Activated CD4-positive, alpha-beta T cell treated with anti-CD3 and anti-CD28 coated beads, Interleukin-2, amount 10 ng/mL, durations not matched to agents 7 days and 5 days (primary cell): ENCODE measurements at places on chromosomes 2 and 18.

DNA sequence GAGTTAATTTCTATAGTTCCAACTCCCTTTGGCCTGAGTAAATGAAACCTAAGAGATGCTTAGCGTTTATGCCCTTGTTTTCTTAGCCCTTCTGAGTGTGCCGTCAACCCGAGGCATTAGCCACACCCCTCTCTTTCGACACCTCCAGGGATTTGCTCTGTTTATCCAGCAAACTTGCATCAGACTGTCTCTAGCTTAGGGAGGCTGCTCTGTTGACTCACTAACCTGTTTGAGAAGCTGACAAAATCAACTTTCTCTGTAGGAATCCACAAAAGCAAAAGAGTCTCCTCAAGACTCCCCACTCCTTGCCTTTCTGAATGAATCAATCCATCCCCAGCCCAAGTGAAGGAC, 317.6 kb downstream of the TNS1 start:
- DNase-seq, result no peak

DNA sequence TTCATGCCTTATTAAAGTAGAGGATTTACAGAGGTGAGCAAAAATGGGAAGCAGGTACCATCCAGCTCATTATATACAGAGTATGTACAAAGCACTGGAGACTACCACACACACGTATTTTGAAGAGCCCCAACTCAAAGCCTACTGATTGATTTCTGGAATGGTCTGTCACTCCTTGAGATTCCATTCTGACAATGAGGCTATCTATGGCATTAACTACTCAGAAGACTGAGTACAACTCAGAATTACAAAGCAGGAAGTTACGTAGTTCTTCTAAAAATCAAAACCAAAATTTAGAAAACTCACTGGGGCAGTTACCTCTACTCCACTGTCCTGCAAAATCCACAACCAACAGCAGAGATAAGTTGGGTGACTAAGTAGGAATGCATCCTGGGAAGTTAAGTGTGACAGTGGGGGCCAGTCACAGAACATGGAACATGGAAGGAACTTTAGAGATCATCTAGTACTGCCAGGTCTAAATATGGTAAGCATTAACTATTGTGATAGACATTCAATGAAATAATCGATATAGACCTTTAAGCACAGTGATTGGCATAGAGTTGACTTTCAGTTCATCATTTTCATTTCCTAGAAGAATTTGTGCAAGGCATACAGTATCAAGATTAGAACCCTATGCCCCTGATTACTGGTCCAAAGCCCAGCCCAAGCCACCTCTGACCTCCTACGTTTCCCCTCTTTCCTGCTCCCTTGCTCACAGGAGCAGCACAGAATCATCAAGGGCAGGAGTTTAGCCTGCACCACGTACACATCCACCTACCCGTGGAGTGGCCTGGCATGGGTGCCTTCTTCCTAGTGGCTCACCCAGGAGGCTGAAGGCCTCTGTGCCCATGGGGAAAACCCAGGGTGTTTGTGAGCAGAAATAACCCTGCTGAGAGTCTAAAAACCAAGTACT, 80.1 kb upstream of the FOSL2 start:
- no peak for DNase-seq

GRCh38 chr2:21947046-21947445, 823.3 kb downstream of the TDRD15 start:
- no peak for DNase-seq

DNA sequence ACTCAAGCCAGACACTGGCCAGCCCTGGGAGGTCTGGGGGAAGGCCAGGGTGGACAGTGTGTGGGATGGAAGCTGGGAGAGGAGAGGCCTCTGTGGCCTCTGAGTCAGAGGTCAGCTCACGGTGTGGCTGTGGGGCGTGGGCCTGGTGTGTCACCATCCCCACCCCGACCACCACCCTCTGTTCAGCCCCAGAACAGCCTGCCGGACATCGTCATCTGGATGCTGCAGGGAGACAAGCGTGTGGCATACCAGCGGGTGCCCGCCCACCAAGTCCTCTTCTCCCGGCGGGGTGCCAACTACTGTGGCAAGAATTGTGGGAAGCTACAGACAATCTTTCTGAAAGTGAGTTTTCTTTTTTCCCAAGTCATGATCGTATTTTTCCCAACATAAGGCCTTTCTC, 110.5 kb downstream of the DYSF start:
- DNase-seq, result no peak

DNA sequence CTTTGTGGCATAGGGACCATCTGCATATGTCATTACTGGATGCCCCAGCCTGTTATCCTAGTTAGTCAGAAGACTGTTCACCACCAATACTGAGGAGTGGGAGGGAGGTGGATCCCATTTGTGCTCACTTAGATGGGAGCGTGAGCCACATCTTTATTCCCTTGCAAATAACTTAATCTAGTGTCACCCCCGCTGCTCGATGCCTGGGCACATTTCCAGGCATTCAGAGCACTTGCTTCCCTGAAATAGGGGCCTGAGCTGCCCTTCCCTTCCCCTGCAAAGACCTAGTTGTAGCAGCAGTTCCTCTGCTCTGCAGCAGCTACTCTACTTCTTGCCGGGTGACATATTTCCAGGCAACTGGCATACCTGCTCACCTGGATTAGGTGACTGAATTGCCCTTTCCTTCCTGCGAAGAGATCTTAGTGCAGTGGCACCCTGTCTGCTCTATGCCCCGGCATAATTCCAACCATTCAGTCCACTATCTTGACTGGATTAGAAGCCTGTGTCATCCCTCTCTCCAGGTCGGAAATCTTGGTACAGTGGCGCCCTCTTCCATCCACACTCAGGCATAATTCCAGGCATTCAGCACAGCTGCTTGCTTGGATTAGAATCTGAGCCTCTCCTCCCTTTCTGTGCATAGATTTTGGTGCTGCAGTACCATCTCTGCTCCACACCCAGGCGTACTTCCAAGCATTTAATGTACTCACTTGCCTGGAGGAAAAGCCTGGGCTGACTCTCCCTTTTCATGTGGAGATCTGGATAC, 1389.1 kb upstream of the TMEFF2 start:
- no peak for DNase-seq

DNA sequence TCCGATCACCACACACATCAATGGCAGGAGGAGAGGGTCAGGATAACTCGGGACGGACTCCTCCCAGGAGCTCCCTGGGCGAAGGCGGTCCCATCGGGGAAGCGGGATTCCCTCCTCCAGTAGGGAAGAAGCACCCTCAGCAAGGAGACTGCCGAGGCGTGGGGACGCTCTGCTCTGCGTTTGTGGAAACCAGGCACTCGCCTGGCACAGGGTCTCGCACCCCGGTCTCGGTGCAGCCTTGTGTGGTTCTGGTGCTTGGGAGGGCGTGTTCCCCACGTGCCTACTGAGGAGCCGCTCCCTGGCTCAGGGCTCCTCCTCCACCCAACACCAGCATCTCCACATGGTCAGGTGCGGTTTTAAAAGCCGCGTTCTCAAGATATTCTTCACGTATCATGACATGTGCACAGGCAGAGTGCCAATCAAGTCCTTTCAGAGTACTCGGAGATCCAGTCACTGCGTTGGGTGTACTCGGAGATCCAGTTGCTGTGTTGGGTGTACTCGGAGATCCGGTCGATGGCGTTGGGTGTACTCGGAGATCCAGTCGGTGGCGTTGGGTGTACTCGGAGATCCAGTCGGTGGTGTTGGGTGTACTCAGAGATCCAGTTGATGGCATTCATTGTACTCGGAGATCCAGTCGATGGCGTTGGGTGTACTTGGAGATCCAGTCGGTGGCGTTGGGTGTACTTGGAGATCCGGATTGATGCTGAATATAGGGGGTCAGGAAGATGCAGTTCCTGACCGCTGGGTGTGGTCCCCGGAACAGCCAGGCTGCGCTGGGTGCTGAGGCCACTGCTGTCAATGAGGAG, 117.5 kb downstream of the RTP5 start:
- no peak for DNase-seq

- peak; percentile 54 for DNase-seq
These were observed 22.5 kb upstream of the ACVR1 start for GRCh38 chr2:157898591-157898996.

DNA sequence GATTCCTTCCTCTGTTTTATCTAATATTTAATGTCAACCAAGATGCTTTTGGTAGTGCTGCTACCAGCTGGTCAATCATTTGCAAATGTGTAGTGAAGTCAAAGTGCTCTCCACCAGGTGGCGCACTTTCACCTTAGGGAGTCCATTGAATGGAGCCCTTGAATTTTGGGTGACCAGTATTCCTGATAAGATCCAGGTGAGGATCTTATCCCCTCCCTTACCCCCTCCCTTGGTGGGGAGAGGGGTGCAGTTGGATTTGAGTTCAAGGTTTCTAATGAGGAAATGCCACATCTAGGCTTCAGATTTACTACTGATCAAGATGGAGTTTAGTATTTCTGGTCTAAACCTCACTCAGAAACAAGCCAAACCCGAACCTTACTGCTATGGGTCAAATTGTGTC, 12.0 kb upstream of the E2F6 start:
- DNase-seq, result peak; percentile 87
